Psoas muscle (tissue), 8 donors: ENCODE measurements at places on chromosomes 7 and 10.

- no peaks in the 10 kb centered on the region for H3K36me3 ChIP-seq
- H3K27ac ChIP-seq: no peak overlapping the region
- no peak overlapping the region for H3K4me3 ChIP-seq
- DNase-seq: no peak
Observed at GRCh38 chr10:126288547-126289493, 99.5 kb downstream of the ADAM12 start.

- H3K4me1 ChIP-seq: peaks cover 3% of the 10 kb centered on the region
- DNase-seq: no peak
- H3K36me3 ChIP-seq: no peaks in the 10 kb centered on the region
- H3K4me3 ChIP-seq: no peak overlapping the region
- H3K27ac ChIP-seq: no peak overlapping the region
Observed at GRCh38 chr7:7650682-7651206, 10.2 kb downstream of the UMAD1 start.

DNA sequence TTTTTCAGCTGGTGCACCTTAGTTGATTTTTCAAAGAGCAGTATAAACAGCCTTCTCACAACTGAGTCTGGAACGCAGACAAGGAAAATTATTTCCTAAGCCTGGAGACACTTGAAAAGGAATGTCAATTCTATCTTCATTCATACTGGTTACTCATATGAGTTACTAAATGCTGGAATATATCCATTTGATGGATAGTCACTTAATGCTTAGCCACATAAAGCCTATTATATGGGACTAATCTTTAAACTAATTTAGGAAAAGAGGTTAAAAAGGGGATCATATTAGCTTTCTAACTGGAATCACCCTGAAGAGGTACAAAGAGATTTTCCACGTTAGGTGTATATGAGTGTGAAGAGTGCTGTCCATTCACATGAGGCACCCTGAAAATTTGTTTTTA lies 1.7 kb upstream of the HOXA4 start:
- DNase-seq: no peak
- H3K4me3 ChIP-seq: no peak overlapping the region
- H3K36me3 ChIP-seq: no peaks in the 10 kb centered on the region

DNA sequence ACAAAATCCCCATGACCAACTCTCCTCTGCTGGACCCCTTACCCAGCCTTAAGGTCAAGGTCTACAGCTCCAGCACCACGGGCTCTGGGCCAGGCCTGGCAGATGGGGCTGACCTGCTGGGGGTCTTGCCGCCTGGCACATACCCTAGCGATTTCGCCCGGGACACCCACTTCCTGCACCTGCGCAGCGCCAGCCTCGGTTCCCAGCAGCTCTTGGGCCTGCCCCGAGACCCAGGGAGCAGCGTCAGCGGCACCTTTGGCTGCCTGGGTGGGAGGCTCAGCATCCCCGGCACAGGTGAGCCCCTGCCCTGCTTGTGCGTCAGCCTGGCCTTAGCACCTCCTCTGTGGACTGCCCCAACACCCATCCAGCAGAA lies 27.5 kb upstream of the SLC29A3 start:
- no peak overlapping the region for H3K27ac ChIP-seq
- H3K4me1 ChIP-seq: no peaks in the 10 kb centered on the region
- H3K4me3 ChIP-seq: no peak overlapping the region
- DNase-seq: peak; percentile 39

- H3K36me3 ChIP-seq: no peaks in the 10 kb centered on the region
- no peak overlapping the region for H3K27ac ChIP-seq
- no peak for DNase-seq
- no peak overlapping the region for H3K4me3 ChIP-seq
Observed at GRCh38 chr7:29231671-29232232, 37.2 kb downstream of the CHN2 start.

DNA sequence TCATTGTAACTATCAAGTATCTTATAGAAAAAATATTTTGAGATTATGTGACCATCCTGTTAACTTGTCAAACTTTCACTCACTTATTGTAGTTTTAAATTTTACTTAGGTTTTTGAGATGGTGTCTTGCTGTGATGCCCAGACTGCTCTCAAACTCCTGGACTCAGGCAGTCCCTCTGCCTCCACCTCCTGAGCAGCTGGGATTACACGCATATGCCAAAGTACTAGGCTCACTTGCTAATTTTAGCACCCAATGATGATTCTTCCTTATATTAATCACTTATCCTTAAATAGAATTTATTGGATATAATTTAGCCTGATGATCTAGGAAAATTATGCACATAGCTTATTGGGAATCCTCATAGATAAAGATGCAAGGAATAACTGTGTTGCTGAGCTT lies 104.9 kb downstream of the BTRC start:
- H3K36me3 ChIP-seq: no peaks in the 10 kb centered on the region
- no peaks in the 10 kb centered on the region for H3K27me3 ChIP-seq
- no peak overlapping the region for H3K4me3 ChIP-seq
- no peak overlapping the region for H3K27ac ChIP-seq
- peaks cover 21% of the 10 kb centered on the region for H3K4me1 ChIP-seq

DNA sequence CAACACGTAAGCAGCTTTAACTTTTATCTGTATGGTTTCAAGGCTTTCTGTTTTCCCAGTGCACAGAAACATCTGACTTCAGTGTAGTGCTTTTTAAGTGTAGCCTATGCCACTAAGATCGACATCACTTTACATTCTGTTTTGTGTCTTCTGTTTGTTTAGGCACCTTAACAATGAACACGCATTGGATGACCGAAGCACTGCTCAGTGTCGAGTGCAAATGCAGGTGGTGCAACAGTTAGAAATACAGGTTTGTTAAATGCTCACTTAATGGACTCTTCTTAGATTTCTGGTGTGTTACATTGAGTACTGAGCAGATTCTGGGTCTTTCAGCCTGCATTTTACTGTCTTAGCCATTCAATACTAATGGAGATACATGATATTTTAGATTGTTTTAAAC lies 237.4 kb downstream of the FOXP2 start:
- no peaks in the 10 kb centered on the region for H3K27me3 ChIP-seq
- H3K36me3 ChIP-seq: peaks cover 32% of the 10 kb centered on the region
- no peak overlapping the region for H3K4me3 ChIP-seq
- DNase-seq: no peak
- no peak overlapping the region for H3K27ac ChIP-seq

- H3K36me3 ChIP-seq: no peaks in the 10 kb centered on the region
- H3K27me3 ChIP-seq: no peaks in the 10 kb centered on the region
- H3K4me1 ChIP-seq: peaks cover 32% of the 10 kb centered on the region
- peak within 1 kb of the TSS; percentile 91 for H3K4me3 ChIP-seq
- H3K27ac ChIP-seq: peak within 1 kb of the TSS; percentile 77
Observed at GRCh38 chr7:140672382-140673062, at the start of gene ADCK2. ADCK2 (plus strand) TSS chr7:140672945; CDS start chr7:140673331, 386 bp downstream.

GRCh38 chr7:155373359-155374273 lies 75.9 kb downstream of the INSIG1 start:
- DNase-seq: no peak
- no peak overlapping the region for H3K27ac ChIP-seq
- no peaks in the 10 kb centered on the region for H3K36me3 ChIP-seq
- peaks cover 26% of the 10 kb centered on the region for H3K4me1 ChIP-seq
- H3K4me3 ChIP-seq: peak overlapping the region; percentile 54

GRCh38 chr7:42753811-42754363 lies 158.0 kb downstream of the C7orf25 start:
- H3K27ac ChIP-seq: no peak overlapping the region
- DNase-seq: no peak
- H3K36me3 ChIP-seq: no peaks in the 10 kb centered on the region
- no peak overlapping the region for H3K4me3 ChIP-seq
- no peaks in the 10 kb centered on the region for H3K27me3 ChIP-seq

GRCh38 chr7:77306231-77307067 lies 106.8 kb upstream of the FGL2 start:
- H3K4me3 ChIP-seq: no peak overlapping the region
- no peak overlapping the region for H3K27ac ChIP-seq
- no peaks in the 10 kb centered on the region for H3K27me3 ChIP-seq
- H3K36me3 ChIP-seq: peaks cover 3% of the 10 kb centered on the region
